ENCODE measurements at places on chromosomes 5 and 9. TPM values are rescaled to one million over a fixed set of nuclear protein-coding genes. Genes with fewer than 3 reads are reported as not detected.
A peak's percentile ranks its signal among the peaks of the same experiment; 100 is the strongest.

- peaks cover 7% of the 10 kb centered on the region for H3K4me1 ChIP-seq
- no peaks in the 10 kb centered on the region for H3K36me3 ChIP-seq
- no peak overlapping the region for H3K4me3 ChIP-seq
Measured at GRCh38 chr9:127112056-127112455, 10.4 kb downstream of the ANGPTL2 start.

GRCh38 chr5:67032921-67033664 lies 163.5 kb downstream of the CD180 start:
- H3K27me3 ChIP-seq, result no peaks in the 10 kb centered on the region
- H3K4me3 ChIP-seq, result no peak overlapping the region
- peaks cover 12% of the 10 kb centered on the region for H3K36me3 ChIP-seq
- no peak for DNase-seq
- H3K4me1 ChIP-seq, result peaks cover 67% of the 10 kb centered on the region

DNA sequence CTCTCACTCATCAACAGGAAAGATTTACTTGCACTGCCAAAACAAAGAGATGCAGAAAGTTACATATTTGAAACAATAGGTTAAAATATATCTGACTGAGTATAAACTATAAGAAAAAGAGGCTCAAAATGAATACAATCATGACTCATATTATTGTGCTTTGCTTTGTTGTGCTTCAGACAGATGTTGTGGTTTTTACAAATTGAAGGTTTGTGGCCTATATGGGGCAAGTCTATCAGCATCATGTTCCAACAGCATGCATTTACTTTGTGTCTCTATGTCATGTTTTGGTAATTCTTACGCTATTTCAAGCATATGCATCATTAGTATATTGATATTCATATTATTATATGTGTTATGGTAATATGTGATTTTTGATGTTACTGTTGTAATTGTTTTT lies 330.0 kb downstream of the PRR16 start:
- no peaks in the 10 kb centered on the region for H3K27me3 ChIP-seq
- H3K36me3 ChIP-seq, result no peaks in the 10 kb centered on the region
- no peak for DNase-seq
- H3K4me3 ChIP-seq, result no peak overlapping the region

CARTPT gene
- not detected for total RNA-seq

- H3K27me3 ChIP-seq, result no peaks in the 10 kb centered on the region
- no peaks in the 10 kb centered on the region for H3K4me1 ChIP-seq
- H3K36me3 ChIP-seq, result no peaks in the 10 kb centered on the region
- no peak for DNase-seq
Measured at GRCh38 chr5:94249430-94249829, 369.0 kb downstream of the KIAA0825 start.

SPINK13 gene
- total RNA-seq, result not detected

PCA3 gene
- not detected for total RNA-seq

GRCh38 chr5:91373006-91373405 lies 10.1 kb downstream of the ARRDC3 start:
- peaks cover 60% of the 10 kb centered on the region for H3K36me3 ChIP-seq
- peaks cover 62% of the 10 kb centered on the region for H3K4me1 ChIP-seq
- DNase-seq, result no peak
- H3K27ac ChIP-seq, result peak overlapping the region; percentile 68
- peak overlapping the region; percentile 18 for H3K4me3 ChIP-seq

PCDHB3 gene
- total RNA-seq, result not detected

GRCh38 chr9:134004131-134004873 lies 12.2 kb upstream of the VAV2 start:
- no peak for DNase-seq
- H3K27me3 ChIP-seq, result peaks cover 6% of the 10 kb centered on the region
- no peak overlapping the region for H3K27ac ChIP-seq
- no peaks in the 10 kb centered on the region for H3K36me3 ChIP-seq
- no peaks in the 10 kb centered on the region for H3K4me1 ChIP-seq
- no peak overlapping the region for H3K4me3 ChIP-seq

- H3K36me3 ChIP-seq, result no peaks in the 10 kb centered on the region
- no peak for DNase-seq
- H3K4me3 ChIP-seq, result no peak overlapping the region
- H3K27me3 ChIP-seq, result no peaks in the 10 kb centered on the region
- H3K27ac ChIP-seq, result no peak overlapping the region
- H3K4me1 ChIP-seq, result no peaks in the 10 kb centered on the region
Measured at GRCh38 chr9:138112090-138112748, 234.6 kb downstream of the CACNA1B start.

ADAMTS2 gene
- not detected for total RNA-seq

AP3S1 gene
- total RNA-seq, result 96.8 TPM

DNA sequence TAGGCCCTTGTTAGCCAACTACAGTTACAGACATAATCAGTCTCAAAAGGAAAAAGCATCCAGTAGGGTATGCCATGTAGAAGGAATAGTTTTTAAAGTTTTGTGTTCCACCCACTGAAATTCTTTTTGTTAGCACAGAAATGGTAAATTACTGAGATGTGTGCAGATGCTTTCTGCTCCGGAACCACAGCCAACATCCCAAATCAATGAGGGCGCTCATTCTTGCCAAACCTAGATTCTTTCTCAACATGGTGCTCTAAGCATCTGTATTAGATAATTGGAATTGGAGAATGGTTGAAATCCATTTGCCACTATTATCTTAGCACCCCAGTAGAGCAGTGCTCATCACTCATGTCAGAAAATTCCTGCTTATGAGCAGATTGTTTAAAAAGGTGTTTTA lies 127.8 kb downstream of the SEC61B start:
- H3K4me1 ChIP-seq, result no peaks in the 10 kb centered on the region
- H3K36me3 ChIP-seq, result no peaks in the 10 kb centered on the region
- DNase-seq, result no peak
- peaks cover 5% of the 10 kb centered on the region for H3K27me3 ChIP-seq

APC gene
- total RNA-seq, result 19.8 TPM

PCDHB4 gene
- total RNA-seq, result not detected

SPINK4 gene
- total RNA-seq, result not detected

SOX30 gene
- not detected for total RNA-seq

PTGES gene
- total RNA-seq, result 0.20 TPM

FAM53C gene
- 32.7 TPM for total RNA-seq

- no peaks in the 10 kb centered on the region for H3K27me3 ChIP-seq
- no peak overlapping the region for H3K27ac ChIP-seq
- no peak for DNase-seq
- peaks cover 21% of the 10 kb centered on the region for H3K4me1 ChIP-seq
- no peak overlapping the region for H3K4me3 ChIP-seq
Measured at GRCh38 chr5:109885205-109885604, 195.5 kb downstream of the MAN2A1 start.

GRCh38 chr9:91163773-91164471 lies 197.8 kb downstream of the AUH start:
- no peaks in the 10 kb centered on the region for H3K27me3 ChIP-seq
- peak overlapping the region; percentile 82 for H3K27ac ChIP-seq
- H3K4me1 ChIP-seq, result peaks cover 42% of the 10 kb centered on the region
- H3K36me3 ChIP-seq, result no peaks in the 10 kb centered on the region
- H3K4me3 ChIP-seq, result peak overlapping the region; percentile 59
- DNase-seq, result no peak

C9orf43 gene
- 0.99 TPM for total RNA-seq

- H3K27me3 ChIP-seq, result peaks cover 90% of the 10 kb centered on the region
- H3K4me1 ChIP-seq, result peaks cover 19% of the 10 kb centered on the region
- no peaks in the 10 kb centered on the region for H3K36me3 ChIP-seq
- no peak overlapping the region for H3K27ac ChIP-seq
- peak overlapping the region; percentile 52 for H3K4me3 ChIP-seq
Measured at GRCh38 chr9:132141344-132141947, 20.4 kb upstream of the NTNG2 start.

DNA sequence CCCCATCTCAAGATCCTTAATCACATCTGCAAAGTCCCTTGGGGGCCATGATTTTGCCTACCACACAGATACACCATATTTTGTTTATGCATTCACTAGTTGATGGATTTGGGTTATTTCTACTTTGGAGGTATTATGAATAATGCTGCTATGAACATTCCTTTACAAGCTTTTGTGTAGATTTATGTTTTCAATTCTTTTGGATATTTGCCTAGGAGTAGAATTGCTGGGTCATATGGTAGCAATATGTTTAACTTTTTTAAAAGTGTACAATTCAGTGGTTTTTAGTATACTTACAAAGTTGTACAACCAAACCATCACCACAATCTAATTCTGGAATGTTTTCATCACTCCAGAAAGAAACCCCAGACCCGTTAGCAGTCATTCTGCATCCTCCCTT lies 7.8 kb upstream of the ANP32B start:
- no peak for DNase-seq
- H3K27ac ChIP-seq, result no peak overlapping the region

DNA sequence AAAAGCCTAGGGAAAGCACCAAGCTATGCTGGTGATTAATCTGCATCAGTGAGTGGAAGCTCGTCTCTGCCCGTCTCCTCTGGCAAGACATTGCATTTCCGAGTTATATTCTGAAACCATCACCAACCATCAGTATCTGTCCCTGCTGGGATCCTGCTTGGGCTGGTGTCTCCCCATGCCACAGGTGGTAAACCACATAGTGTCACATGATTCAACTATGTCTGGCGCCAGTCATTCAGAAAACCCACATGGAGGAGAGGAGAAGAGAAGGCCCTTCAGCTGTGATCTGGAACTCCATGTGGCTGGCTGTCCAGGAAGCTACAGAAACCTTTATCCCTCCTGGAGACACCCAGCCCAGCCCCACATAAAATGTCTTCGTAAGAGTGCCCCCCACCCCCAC lies 4.8 kb downstream of the IL9 start:
- H3K4me3 ChIP-seq, result no peak overlapping the region
- H3K27me3 ChIP-seq, result peaks cover 15% of the 10 kb centered on the region
- no peak overlapping the region for H3K27ac ChIP-seq
- peak; percentile 36 for DNase-seq
- no peaks in the 10 kb centered on the region for H3K36me3 ChIP-seq

SEC24A gene
- 22.6 TPM for total RNA-seq

GRCh38 chr5:72141440-72142355 lies 34.4 kb downstream of the MAP1B start:
- peaks cover 21% of the 10 kb centered on the region for H3K4me1 ChIP-seq
- H3K27ac ChIP-seq, result no peak overlapping the region
- H3K4me3 ChIP-seq, result no peak overlapping the region
- H3K27me3 ChIP-seq, result peaks cover 45% of the 10 kb centered on the region
- H3K36me3 ChIP-seq, result no peaks in the 10 kb centered on the region

GFI1B gene
- total RNA-seq, result not detected

GLDC gene
- total RNA-seq, result 0.64 TPM

KCNV2 gene
- not detected for total RNA-seq

HMCN2 gene
- not detected for total RNA-seq

DNA sequence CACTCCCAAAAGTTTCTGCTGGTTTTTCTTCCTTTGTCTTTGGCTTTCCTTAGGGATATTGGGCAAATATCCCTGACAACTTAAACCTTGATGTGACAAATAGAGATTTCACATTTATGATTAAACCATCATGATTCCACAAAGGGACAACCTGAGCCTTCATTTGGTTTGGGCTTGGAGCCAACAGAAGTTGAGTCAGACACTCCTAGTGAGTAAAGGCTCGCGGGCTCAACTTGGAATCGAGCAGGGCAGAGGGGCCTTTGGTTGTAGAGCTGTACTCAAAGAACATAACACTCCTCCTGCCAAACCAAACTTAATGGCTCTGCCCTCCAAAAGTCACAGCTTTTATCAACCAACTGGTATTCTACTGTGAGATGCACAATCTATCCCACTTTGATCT lies 290.2 kb upstream of the MAP3K1 start:
- no peak for DNase-seq
- no peak overlapping the region for H3K4me3 ChIP-seq
- no peaks in the 10 kb centered on the region for H3K4me1 ChIP-seq
- no peaks in the 10 kb centered on the region for H3K27me3 ChIP-seq
- no peaks in the 10 kb centered on the region for H3K36me3 ChIP-seq
- H3K27ac ChIP-seq, result no peak overlapping the region

- peak; percentile 15 for DNase-seq
- no peak overlapping the region for H3K4me3 ChIP-seq
- peaks cover 16% of the 10 kb centered on the region for H3K4me1 ChIP-seq
- peaks cover 10% of the 10 kb centered on the region for H3K36me3 ChIP-seq
- no peak overlapping the region for H3K27ac ChIP-seq
Measured at GRCh38 chr5:113489299-113489698, 1.0 kb upstream of the MCC start.

ZNF354C gene
- 6.6 TPM for total RNA-seq

GHR gene
- not detected for total RNA-seq

F2RL1 gene
- 2.9 TPM for total RNA-seq

GRCh38 chr5:134905246-134905996 lies 490 bp downstream of the PCBD2 start:
- H3K4me3 ChIP-seq, result peak overlapping the region; percentile 95
- peak; percentile 69 for DNase-seq
- H3K36me3 ChIP-seq, result peaks cover 3% of the 10 kb centered on the region
- H3K27me3 ChIP-seq, result no peaks in the 10 kb centered on the region

GRCh38 chr9:91214086-91214485 lies 147.6 kb downstream of the AUH start:
- no peak overlapping the region for H3K27ac ChIP-seq
- no peaks in the 10 kb centered on the region for H3K27me3 ChIP-seq
- peaks cover 27% of the 10 kb centered on the region for H3K36me3 ChIP-seq
- no peak overlapping the region for H3K4me3 ChIP-seq

- no peaks in the 10 kb centered on the region for H3K36me3 ChIP-seq
- H3K27me3 ChIP-seq, result peaks cover 32% of the 10 kb centered on the region
- H3K4me3 ChIP-seq, result peak overlapping the region; percentile 71
- peak; percentile 71 for DNase-seq
- H3K27ac ChIP-seq, result no peak overlapping the region
- H3K4me1 ChIP-seq, result peaks cover 7% of the 10 kb centered on the region
Measured at GRCh38 chr9:86948074-86948929, 996 bp upstream of the GAS1 start.

- no peaks in the 10 kb centered on the region for H3K4me1 ChIP-seq
- no peak overlapping the region for H3K4me3 ChIP-seq
- no peak for DNase-seq
- H3K27me3 ChIP-seq, result peaks cover 4% of the 10 kb centered on the region
- H3K27ac ChIP-seq, result no peak overlapping the region
- H3K36me3 ChIP-seq, result no peaks in the 10 kb centered on the region
Measured at GRCh38 chr5:147925020-147925419, 18.7 kb upstream of the C5orf46 start.

GRCh38 chr5:36172599-36172998 lies 20.7 kb downstream of the SKP2 start:
- H3K27ac ChIP-seq, result no peak overlapping the region
- H3K4me3 ChIP-seq, result no peak overlapping the region
- DNase-seq, result no peak
- peaks cover 26% of the 10 kb centered on the region for H3K36me3 ChIP-seq

Measured in activated naive CD8-positive, alpha-beta T cell treated with anti-CD3 and anti-CD28 coated beads for 36 hours (primary cell).